Stromal cell of bone marrow (primary cell): ENCODE measurements at places on chromosomes 2 and 18.

- no peak for DNase-seq
These were observed 58.9 kb downstream of the CXCR4 start for GRCh38 chr2:136059036-136059472.

- DNase-seq = peak; percentile 18
These were observed 195.9 kb upstream of the CYRIA start for GRCh38 chr2:16861530-16861929.

GRCh38 chr2:150167711-150168110 is 319.8 kb downstream of the RND3 start:
- DNase-seq = no peak

- DNase-seq = no peak
These were observed 20.7 kb upstream of the CCNT2 start for GRCh38 chr2:134897932-134898331.

DNA sequence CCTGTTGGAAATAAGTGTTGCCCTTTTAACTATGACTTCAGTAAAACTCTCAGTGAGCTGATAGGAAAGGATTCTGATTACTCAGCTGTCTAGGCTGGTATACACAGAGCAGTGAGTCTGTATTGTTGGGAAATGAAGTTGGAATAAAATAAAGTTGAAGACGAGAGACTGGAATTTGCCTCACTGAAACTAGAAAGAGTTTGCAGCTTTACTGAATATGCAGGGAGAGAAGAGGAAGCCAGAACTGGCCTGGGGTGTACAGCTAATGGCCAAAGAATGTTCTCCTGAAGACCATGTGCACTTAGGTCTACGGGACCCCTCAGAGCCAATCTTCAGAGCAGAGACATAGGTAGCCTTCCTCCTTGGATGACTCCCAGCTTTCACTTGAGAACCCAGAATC is 26.5 kb downstream of the EIF4E2 start:
- DNase-seq = no peak

DNA sequence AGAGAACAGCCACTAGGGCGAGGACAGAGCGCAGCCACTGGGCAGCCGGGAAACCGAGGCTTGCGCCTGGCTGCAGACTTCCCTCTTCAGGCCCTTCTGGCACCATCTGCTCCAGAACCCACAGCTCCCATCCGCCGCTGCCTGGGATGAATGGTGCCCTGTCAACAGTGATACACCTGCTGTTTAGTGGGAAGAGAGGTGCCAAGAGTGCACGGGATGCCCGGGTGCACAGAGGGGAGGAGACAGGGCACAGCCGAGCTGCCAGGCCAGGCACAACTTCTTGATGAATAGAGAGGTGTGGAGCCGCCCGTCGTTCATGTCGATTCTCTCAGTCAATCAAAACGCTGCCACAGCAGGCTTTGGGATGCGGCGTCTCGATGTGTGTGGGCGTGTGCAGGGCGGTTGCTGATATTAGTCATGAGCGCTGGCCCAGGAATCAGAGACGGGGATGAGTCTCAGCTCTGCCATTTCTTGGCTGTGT is 39.5 kb downstream of the RRM2 start:
- DNase-seq = peak; percentile 25
